ENCODE measurements at places on chromosomes 1 and 21. TPM values are rescaled to one million over a fixed set of nuclear protein-coding genes. Genes with fewer than 3 reads are reported as not detected.
A peak's percentile ranks its signal among the peaks of the same experiment; 100 is the strongest.

Gene DHCR24
- 17.8 TPM for polyA plus RNA-seq

Gene MAN1C1
- 14.2 TPM for polyA plus RNA-seq

Gene GPR89B
- polyA plus RNA-seq: 9.2 TPM

Gene RAB42
- 7.0 TPM for polyA plus RNA-seq

Gene MYBPH
- 534 TPM for polyA plus RNA-seq

Gene DYRK3
- polyA plus RNA-seq: 3.9 TPM

- DNase-seq: no peak
These were observed 14.0 kb upstream of the PAQR7 start for GRCh38 chr1:25889470-25889869.

- DNase-seq: no peak
These were observed 15.1 kb downstream of the CASP9 start for GRCh38 chr1:15508700-15509487.

DNA sequence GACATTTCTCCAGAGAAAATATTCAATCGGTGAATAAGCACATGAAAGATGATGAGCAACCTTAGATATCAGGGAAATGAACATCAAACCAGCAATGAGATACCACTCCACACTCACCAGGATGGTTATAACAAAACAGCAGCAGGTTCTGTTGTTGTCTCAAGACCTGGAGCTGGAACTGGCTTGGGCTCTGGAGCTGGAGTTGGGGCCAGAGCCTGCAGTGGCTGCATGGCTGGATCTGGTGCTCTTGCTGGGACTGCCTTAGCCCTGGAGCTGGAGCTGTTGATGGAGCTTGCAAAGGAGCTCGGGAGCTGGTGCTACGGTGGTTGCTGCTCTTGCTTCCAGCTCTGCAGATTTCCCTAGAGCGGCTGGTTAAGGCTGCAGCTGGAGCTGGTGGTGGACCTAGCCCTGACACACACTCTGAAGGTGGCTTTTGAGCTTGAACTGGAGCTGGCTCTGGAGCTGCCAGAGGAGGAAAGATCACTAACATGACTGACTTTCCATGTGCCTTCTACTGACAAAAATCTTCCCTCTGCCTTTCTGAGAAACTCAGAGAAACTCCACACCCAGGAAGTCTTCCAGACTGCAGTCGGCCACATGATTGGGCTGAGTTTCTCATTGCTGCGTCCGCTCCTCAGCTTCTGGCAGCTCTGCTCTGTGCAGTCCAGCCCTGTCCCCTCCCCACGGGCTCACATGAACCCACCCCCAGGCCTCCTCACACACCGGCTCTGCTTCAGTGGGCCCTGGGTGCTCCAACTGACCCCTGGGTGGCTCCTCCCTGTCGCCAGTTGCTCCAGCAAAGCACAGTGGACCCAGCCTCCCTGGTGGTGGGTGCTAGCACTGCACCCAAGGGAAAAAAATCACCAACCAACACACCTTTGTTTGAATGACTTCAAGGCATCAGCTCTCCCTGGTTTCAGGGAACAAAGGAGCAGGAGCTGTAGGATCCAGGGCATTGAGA lies 139.1 kb upstream of the FMN2 start:
- no peak for DNase-seq

GRCh38 chr1:183674339-183674738 lies 21.2 kb upstream of the APOBEC4 start:
- peak; percentile 94 for DNase-seq

DNA sequence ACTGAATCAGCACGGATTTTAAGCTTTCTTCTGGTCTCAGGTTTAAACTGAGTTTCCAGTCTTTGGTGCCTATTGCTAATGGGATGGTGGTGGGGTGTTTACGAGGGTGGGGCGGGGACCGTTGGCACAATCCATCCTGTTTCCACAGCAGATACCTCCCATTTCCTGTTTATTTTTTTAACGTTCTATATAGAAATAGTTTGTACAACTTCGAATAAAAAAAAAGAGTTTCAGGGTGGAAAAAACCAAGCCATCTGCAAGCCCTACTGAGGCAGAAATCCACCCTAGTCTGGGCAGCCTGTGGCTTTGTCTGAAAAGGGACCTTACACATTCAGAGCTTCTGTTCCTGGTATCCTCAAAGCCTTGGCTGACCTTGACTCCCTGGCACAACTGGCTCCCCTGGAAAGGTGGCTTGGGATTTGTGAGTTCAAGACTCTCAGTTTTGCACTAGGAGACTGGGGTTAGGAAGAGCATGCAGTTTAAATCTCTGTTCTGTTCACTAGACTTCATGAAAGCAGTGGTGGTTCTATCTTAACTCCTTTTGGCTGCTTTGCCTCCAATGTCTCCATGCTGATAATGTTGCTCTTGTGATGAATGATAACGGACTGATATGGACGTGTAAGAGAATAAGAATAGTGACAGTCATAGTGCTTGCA lies 46.7 kb downstream of the VANGL2 start:
- no peak for DNase-seq

- DNase-seq: no peak
These were observed 25.5 kb downstream of the CD58 start for GRCh38 chr1:116545359-116545705.

GRCh38 chr1:218488986-218489385 lies 143.8 kb downstream of the TGFB2 start:
- no peak for DNase-seq

GRCh38 chr1:4108758-4109627 lies 208.9 kb upstream of the C1orf174 start:
- DNase-seq: peak; percentile 16

DNA sequence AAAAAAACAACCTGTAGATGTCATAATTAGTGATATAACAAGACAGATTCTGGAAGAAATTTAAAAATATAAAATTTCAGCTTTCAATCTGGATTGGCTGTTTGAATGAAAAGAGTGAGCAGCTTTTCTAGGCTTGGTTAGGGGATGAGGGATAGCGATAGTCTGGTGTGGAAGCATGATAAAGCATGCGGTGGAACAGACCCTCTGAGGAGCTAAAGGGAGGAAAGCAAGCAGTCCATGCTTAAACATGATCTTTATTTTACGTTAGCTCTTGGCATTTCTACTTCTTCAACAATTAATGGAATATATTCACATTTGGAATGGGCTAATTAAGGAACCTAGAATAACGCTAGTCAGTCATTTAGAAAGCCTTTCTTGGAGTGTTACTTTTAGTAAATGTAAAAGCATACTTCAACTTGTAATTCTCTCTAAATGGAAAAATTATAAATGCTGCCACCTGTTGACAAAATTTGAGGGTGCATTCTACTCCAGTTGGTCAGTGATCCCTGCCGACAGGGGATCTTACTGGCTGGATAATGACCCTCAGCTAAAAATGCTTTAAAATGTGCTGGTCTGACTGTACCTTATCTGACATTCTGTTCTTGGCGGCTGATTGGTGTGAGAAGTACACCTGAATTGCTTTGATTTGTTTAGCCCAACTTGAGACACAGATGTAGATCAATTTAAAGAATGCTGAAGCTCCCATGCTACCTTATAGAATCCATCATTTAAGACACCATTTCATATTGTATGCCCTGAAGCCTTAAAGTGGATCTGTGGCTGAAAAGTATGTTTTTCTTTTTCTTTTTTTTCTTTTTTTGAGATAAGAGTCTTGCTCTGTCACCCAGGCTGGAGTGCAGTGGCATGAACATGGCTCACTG lies 61.2 kb downstream of the AK4 start:
- peak; percentile 63 for DNase-seq

Data from hindlimb muscle (tissue), 1 donor.